ENCODE measurements at places on chromosomes 11 and 22. TPM values are rescaled to one million over a fixed set of nuclear protein-coding genes. Genes with fewer than 3 reads are reported as not detected.

The CHORDC1 gene
- 10.5 TPM for polyA plus RNA-seq

DNA sequence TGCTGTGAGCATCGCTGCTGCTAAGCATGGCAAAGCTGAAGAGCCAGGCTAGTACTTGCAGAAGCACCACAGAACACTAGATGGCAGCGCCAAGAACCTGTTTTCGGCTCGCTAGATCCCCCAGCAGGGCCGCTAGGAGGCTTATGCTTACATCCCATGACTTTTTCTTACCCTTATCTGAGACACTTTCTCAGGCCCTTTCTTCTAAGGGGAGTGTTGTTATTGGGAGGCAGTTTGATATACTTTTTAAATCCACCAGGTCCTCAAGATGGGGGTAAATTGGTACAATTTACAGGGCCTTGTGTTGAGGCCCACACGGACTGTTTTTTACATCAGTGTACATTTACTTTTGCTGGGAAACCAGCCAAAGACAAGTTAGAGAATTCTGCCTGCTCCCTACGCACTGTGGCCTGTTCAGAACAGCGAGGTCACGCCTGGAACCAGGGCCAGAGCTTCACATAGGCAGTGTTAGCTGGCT is 4.0 kb downstream of the TRIM6 start:
- no peaks in the 10 kb centered on the region for H3K4me1 ChIP-seq
- DNase-seq: peak; percentile 79
- H3K27ac ChIP-seq: peak overlapping the region; percentile 60
- H3K36me3 ChIP-seq: peaks cover 3% of the 10 kb centered on the region
- no peak overlapping the region for H3K4me3 ChIP-seq

DNA sequence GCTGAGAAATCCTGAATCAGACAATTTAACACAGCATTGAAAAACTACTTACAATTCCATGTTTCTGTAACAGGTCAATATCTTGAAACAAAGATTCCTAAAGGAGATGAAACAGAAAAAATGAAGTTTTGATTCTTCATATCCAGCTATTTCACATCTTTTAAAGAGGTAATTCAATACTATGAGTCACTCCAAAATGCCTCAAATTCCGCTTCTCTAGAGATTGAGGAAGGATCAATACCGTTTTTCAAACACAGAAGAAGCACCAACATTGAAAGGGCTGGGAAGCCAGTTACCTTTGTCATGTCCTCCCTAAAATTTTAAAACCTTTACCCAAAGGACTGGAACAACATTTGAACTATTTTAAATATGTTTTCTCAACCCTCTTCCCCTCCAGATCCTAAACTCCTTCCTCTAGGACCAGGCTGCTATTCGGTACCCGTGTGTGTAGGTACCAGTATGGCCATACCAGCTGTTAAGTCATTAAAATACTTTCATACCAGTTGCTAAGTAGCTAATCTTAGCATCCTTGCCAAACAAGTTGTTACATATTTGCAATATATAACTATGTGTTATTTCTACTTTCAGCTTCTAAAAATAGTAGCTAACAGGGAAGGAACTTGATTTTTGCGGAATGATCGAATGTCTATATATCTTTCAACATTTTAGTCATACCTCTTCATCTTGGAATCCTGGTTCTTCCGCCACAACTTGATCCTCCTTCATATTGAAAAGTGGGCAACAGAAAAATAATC is 2.3 kb downstream of the DMC1 start:
- no peak for DNase-seq
- no peaks in the 10 kb centered on the region for H3K36me3 ChIP-seq
- no peak overlapping the region for H3K4me3 ChIP-seq
- no peak overlapping the region for H3K27ac ChIP-seq
- peaks cover 14% of the 10 kb centered on the region for H3K4me1 ChIP-seq
- H3K27me3 ChIP-seq: no peaks in the 10 kb centered on the region

DNA sequence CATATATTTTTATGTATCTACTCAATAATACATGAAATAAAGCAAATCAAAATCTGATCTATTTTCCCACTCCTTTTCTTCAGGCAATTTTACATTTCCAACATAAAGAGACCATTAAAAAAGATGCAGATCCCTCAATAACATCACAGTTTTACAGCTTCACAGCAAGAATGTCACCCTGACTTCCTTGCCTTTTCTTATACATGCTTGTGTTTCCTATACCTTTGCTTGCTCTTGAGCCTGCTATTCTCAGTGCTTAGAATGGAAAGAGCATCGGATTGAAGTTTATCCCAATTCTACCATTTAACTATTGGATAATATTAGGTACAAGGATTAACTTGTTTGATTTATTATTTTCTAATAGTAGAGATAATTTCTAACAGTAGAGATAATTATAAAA is 176.7 kb downstream of the CNTN5 start:
- no peaks in the 10 kb centered on the region for H3K27me3 ChIP-seq
- H3K36me3 ChIP-seq: no peaks in the 10 kb centered on the region
- H3K4me3 ChIP-seq: no peak overlapping the region
- no peak for DNase-seq
- no peaks in the 10 kb centered on the region for H3K4me1 ChIP-seq

DNA sequence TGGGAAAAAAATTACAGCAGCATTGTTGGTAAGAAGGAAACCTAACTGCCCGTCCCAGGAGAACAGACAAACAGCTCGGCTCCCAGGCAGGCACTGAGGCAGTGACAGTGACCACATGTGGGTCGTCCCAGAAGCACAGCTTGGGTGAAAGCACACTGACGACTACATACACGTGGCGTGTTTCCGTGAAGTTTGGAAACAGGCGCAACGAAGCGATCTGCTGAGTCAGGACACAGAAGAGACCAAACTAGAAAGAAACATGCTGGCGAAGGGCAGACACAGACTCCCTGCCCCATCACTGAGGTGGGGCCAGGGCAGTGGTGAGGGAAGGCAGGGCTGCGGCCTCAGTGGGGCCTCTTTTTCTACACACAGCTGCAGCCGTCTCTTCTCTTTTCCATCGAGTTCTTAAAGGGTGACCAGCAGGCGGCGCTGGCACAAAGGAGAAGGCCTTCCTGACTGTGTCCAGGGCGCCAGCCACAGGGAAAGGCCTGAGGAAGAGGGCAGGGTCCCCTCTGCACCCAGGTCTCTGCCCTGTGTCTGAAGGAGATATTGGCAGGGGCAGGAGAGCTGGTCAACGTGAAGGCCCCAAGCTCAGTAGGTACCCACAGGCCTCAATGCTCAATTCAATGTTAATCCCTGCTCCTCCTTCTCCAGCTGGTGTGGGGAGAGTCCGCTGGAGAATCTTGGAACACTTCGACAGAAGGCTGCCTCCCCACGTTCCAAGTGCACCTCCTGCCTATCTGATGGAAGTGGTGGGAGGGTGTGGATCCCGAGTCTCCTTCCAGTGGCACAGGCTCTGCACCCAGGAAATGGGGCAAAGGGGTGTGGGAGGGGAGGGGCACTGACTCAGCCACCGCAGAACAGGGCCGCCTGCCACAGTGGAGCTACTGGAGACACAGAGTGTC is 19.9 kb downstream of the CARS1 start:
- peaks cover 69% of the 10 kb centered on the region for H3K36me3 ChIP-seq
- H3K4me3 ChIP-seq: no peak overlapping the region
- H3K27ac ChIP-seq: no peak overlapping the region
- peak; percentile 84 for DNase-seq

DNA sequence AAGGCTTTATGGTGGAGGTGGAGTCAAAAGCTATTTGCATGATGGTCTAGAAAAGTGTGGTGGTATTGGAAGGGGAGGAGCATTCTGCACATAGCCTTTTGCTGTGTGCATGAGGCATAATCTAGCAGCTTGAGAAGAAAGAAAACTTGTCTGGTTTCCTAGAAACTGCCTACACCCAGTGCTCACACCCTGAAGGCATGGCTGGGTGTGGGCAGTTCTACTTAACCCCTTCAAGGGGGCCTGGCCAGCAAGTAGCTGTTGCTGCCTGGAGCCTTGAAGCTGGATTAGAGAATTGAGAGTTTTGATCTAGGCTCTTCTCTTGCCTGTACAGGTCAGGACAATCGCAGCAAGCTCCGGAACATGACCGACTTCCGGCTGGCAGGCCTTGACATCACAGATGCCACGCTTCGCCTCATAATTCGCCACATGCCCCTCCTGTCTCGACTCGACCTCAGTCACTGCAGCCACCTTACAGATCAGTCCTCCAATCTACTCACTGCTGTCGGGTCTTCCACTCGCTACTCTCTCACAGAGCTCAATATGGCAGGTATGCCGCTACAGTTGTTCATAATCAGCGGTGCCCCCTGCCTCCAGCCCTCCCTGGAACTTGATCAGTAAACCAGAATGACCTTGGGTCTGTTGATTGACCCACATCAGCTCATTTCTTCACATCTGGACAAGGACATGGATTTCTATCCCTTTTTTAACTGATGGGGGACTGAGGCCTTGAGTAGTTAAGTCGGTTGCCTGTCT is 12.2 kb upstream of the GRK2 start:
- no peak for DNase-seq
- no peaks in the 10 kb centered on the region for H3K4me1 ChIP-seq
- H3K4me3 ChIP-seq: no peak overlapping the region
- H3K36me3 ChIP-seq: peaks cover 30% of the 10 kb centered on the region
- no peak overlapping the region for H3K27ac ChIP-seq

DNA sequence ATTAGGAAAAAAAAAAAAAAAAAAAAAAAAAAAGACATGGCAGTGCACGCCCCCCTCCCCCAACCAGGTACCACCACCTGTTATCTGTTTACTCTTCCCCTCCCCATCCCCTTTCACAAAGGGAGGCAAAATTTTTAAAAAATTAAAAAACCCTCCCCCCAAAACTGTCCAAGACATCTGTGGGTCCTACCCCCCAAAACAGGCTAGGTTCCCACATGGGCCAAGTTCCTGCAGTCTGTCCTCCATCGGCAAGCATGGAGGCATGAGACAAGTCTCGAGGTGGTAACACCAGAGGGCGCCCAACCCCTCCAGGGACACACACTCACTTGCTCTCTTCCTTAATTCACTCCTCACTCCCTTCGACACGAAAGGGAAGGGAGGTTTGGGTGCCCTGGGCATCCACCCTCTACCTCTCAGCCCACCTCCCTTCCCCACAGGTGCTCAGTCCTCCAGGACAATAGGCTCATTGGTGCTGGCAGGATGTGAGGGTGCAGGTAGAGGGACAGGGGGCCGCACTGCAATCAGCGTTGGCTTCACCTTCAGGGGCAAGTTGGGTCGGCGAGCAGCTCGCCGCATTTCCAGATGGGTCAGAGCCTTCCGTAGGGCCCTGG is 2.2 kb upstream of the TUT1 start:
- peak; percentile 84 for DNase-seq
- no peak overlapping the region for H3K4me3 ChIP-seq
- H3K4me1 ChIP-seq: peaks cover 18% of the 10 kb centered on the region
- no peaks in the 10 kb centered on the region for H3K27me3 ChIP-seq
- H3K36me3 ChIP-seq: peaks cover 22% of the 10 kb centered on the region
